ENCODE measurements at places on chromosomes 2 and 18.

- no peak for DNase-seq
Observed at GRCh38 chr2:98453083-98453482, 8.4 kb downstream of the INPP4A start.

GRCh38 chr18:8389391-8390340 is 219.6 kb upstream of the RAB12 start:
- peak; percentile 48 for DNase-seq

DNA sequence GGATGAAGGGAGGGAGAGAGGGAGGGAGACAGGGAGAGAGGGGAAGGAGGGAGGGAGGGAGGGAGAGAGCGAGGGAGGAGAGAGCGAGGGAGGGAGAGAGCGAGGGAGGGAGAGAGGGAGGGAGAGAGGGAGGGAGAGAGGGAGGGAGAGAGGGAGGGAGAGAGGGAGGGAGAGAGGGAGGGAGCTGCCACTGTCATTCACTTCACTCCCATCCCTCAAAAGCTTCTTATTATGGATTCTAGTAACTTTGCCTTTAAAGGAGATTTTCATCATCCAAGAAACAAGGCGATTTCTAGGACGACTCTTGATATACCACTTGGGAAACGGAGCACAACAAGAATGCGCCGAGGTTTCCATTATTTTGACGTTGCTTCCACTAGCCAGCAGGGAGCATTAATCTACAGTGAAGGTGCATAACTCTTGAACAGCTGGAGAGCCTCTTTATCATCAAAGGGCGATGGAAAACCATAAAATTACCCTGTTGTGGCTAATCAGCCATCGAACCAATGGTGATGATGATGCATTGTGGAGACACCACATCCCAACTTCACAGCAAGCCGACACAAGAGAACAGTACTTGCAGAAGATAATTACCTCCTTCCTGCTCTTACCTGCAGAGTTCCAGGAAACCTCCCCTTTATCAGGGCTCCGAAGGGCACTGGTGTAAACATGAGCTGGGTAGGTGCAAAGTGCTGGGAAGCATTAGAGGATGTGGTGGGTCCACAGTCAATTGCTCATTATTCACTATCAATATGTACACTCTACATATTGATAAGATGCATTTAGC is 130.5 kb downstream of the EIPR1 start:
- no peak for DNase-seq

- no peak for DNase-seq
Observed at GRCh38 chr2:64831134-64831976, 157.8 kb upstream of the SLC1A4 start.

GRCh38 chr18:46636040-46636630 is 20.9 kb downstream of the LOXHD1 start:
- no peak for DNase-seq

- DNase-seq = no peak
Observed at GRCh38 chr2:225694664-225695063, 295.2 kb downstream of the NYAP2 start.

- DNase-seq = no peak
Observed at GRCh38 chr2:74384051-74384450, 3.9 kb upstream of the DCTN1 start.

GRCh38 chr18:32478807-32479206 is 8.1 kb upstream of the GAREM1 start:
- DNase-seq = no peak

DNA sequence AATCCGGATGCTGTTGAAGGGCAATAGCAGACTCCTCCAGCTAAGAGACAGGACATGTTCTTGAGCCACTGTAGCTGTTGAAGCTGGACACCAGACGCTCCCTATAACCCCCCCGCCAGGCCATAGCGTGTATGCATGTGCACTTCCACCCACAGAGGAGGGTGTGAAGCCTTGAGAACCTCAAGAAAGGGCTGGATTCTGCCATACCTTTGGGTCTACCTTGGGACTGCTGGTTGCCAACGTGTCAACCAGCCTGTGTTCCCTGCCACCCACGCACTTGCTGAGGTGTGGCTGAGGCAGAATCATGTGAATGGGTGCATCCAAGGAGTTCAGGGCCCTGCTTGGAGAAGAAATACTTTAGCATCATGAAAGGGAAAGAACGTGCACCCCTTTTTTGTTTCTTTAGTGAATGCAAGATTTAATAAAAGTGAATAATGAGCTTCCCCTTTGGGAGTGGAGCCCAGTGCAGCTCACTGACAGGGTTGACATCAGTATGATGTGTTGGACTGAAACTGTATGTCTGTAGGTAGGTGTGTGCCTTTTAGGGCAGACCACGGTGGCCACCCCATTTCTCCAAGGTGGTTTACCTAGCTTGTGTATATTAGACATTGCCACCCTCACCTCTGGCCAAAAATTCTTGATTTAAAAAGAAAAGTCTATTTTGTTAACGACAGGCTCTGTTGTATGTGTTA is 198.3 kb downstream of the MGAT5 start:
- DNase-seq = no peak

- no peak for DNase-seq
Observed at GRCh38 chr2:182740701-182741100, 24.6 kb downstream of the DNAJC10 start.

GRCh38 chr18:62399781-62400308 is 74.7 kb downstream of the TNFRSF11A start:
- DNase-seq = no peak

GRCh38 chr2:178895171-178895570 is 87.9 kb upstream of the TTN start:
- DNase-seq = no peak

GRCh38 chr2:146161256-146161882 is 1641.5 kb upstream of the ZEB2 start:
- no peak for DNase-seq

- DNase-seq = no peak
Observed at GRCh38 chr2:42051543-42052235, 3.9 kb downstream of the PKDCC start.

DNA sequence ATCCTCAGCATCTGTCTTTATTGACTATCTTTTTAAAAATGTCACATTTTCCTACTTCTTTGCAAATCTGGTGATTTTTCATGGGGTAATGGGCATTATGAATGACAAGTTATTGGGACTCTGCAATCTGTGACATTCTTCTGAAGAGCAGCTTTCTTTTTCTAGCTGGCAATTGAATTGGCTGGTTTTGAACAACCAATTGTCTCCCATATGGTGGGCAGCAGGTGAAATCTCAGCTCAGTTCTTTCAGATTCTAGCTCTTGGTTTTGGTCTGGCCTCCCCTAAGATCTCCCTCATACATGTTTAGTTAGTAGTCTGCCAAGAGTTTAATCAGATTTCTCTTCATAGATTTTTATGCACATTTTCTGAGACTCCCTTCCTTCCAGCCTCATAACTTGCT is 107.9 kb upstream of the EPB41L3 start:
- no peak for DNase-seq

DNA sequence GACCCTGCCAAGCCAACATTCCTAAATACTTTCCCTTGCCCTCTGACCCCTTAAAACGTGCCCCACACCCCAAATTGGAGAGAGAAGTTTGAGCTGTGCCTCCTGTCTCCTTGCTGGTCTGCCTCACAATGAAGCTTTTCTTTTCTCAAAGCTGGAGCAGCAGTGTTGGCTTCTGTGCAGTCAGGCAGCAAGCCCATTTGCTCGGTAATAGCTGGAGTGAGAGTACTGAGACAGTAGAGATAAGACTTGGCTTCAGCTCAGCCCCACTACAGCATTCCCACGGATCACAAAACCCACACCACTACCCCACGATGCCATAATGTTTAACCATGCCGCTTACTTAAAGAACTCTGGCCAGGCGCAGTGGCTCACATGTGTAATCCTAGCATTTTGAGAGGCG is 73.0 kb downstream of the NCAPH start:
- DNase-seq = no peak

DNA sequence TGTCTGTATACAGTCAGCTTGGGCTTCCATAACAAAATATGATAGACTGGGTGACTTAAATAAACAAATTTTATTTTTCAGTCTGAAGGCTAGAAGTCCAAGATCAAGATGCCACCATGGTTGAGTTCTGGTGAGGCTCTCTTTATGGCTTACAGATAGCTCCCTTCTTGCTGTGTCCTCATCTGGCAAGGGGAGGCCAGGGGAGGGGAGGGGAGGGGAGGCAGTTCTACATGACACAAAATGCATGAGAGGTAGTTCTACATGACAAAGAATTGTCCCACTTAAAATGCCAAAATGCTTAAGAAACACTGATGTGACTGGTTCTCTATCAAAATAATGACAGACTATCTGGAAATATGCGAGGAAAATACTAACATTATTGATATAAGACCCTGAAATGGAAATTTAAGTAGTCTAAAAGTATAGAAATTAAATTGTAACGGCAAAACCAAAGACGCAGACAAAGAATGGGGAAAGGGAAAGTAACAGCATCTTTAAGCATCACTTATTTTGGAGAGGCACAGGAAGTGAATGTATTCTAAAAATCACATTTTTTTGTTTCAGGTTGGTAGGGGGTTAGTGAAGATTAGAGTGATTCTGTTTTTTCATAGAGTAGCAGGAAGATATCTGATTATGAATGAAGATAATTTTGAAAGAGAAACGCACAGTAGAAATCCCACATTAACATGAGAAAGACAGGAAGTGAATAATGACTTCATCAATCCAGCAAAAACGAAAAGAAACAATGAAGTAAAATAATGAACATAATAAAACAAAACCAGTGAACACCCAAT is 131.4 kb downstream of the STRN start:
- DNase-seq = no peak

DNA sequence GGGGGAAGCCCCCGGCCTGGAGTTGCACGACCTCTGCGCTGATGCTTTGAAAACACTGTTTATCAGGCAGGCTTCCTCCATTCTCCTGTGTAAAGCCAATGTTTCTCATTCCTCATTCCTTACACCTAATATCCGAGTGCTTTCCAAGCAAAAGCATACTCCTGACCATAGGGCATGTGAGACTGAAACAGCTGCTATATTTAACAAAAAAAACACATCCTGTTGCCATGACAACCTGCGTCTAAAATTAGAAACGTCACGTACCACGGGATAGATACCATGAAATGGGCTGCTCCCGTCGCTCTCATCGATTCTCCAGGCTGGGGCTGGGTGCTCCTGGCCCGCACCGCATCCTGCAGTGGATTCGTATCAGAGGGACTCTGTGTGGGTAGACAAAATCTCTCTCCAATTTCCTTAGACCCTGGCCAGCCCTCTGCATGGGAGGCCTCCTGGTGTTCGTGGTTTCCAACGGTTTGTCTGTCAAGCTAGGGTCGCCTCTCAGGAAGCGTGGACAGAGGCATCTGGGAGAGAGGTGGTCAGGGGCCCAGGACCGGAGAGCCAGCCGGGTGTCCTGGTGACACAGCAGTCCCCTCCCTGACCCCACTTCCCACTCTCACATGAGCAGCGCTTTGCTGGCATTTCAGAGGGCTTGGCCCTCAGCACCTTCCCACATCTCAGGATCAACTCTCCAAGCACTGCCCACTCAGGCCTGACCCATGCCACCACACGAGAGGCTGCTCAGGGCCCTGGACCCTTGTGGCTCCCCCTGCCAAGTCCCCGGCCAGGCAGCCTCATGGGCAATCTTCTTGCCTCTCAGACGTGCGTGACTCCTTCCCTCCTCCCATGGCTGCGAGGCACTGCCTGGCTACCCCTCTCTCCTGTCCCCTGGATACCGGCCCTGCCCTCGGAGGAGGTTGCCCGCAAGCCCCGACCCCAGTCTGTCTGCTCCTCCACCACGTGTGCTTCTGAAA is 268.1 kb downstream of the NDUFA10 start:
- no peak for DNase-seq

- peak; percentile 64 for DNase-seq
Observed at GRCh38 chr2:189762551-189763298, at the start of gene OSGEPL1. Gene OSGEPL1, minus strand, starts transcription at chr2:189762792. Its CDS starts 1,152 bp downstream, at chr2:189761640.

- no peak for DNase-seq
Observed at GRCh38 chr2:164755952-164756351, 85.7 kb downstream of the COBLL1 start.

DNA sequence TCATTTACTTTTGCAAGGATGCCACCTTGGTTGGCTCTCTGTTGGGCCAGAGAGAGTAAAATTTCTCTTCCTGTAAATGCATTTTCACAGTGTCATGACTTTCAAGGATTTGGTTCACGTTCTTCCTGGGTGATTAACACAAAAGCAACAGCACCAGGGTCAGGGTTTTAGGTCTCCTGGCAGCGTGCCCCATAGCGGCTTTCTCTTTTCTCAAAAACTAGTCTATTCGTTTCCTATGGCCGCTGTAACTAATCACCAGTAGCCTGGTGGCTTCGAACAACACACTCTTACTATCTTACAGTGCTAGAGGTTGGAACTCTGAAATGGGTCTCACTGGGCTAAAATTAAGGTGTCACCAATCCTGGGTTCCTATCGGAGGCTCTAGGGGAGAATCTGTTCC is 56.3 kb upstream of the ACMSD start:
- no peak for DNase-seq

GRCh38 chr2:141517180-141517851 is 613.5 kb downstream of the LRP1B start:
- no peak for DNase-seq

GRCh38 chr2:209788925-209789324 is 17.3 kb downstream of the UNC80 start:
- DNase-seq = no peak

- no peak for DNase-seq
Observed at GRCh38 chr2:169798397-169798717, 314 bp upstream of the SSB start.

DNA sequence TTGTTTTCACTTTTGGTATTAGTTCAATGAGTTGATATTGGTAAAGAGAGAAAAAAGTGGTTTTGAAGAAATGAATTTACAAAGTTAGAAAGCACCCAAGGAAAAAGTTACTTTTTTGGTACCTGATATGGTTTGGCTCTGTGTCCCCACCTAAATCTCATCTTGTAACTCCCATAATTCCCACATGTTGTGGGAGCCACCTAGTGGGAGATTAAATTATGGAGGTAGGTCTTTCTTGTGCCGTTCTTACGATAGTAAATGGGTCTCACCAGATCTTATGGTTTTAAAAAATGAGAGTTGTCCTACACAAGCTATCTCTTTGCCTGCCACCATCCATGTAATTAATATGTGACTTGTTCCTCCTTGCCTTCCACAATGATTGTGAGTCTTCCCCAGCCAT is 965.6 kb upstream of the NRXN1 start:
- DNase-seq = no peak

- DNase-seq = no peak
Observed at GRCh38 chr18:62186499-62186773, 420 bp downstream of the PIGN start.

DNA sequence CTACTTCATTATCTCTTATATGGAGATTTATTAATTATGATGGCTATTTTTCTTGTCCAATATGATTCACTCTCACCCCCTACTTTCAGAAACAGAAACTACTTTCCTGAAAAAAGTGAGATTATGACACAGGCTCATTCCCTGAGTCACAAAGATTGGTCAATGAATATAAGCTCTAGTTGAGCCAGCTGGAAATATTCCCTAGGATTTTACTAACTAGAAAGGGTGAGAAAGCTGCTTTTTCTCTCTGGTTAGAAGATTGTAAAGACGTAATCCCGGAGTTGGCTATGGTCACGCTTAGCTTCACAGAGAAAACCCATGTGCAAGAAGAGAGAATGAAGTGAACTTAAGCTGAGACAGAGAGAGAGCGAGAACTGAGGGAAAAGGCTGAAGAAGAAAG is 223.7 kb upstream of the SMAD7 start:
- DNase-seq = peak; percentile 32
